Nucleus accumbens (tissue), 56 donors: ENCODE measurements at places on chromosomes 12 and 14.

DNA sequence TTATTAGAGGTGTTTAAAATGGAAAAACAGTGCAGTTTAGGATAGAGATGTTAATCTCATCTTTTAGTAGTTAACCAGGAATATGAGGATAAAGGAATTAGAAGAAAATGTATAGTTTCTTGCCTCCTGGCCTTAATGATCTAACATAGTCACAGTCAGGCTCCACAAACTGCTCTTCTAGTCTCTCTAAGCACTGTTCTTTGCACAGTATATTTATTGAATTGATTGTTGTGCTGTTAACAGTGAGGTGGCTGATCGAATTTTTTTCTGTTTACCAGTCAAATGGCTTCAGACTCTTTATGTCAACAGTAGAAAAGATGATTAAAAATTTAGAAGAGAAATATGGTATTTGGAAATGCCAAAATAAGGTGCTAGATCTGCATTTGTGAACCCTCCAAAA lies 37.8 kb downstream of the ATF7IP start:
- no peak for DNase-seq

DNA sequence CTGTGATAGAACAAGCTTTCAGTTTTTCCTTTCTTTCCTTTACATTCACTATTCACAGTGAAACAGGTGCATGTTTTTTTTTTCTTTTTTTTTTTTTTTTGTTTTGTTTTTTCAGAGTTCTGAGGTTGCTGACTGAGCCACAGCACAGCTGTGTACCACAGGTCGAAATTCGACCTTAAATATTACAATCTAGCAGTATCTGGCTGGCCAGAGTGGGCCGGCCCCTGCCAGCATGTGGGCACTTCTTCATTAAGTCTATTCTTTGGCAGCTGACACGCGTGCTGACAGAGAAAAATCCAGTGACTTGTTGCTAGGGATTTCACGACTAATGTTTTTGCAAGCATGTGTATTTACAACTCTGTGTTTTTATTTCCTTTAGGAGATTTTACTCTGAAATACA lies 33.9 kb downstream of the FBXO33 start:
- DNase-seq = no peak

DNA sequence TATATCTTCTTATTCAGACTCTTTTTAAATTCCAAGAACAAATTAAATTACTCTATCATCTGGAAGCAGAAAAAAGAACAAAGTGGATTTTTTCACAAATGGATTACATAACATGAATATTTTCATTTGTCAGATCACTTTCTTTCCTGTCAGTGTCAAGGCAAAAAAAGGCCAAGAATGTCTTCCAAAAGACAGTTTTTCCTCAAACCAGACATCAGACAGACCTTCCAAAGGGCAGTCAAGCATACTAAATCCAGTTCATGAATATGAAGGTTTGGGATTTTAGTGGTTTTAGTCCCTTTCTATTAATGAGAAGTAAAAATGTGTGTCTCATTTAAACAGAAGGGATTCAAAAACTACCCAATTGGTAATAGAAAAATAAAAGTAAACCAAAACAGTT lies 336.0 kb downstream of the CEP128 start:
- no peak for DNase-seq

- no peak for DNase-seq
Observed at GRCh38 chr12:95626854-95627253, 75.6 kb upstream of the USP44 start.

GRCh38 chr12:83462419-83462818 lies 775.7 kb downstream of the TMTC2 start:
- no peak for DNase-seq

GRCh38 chr12:56119361-56119796 lies 1.3 kb downstream of the ZC3H10 start:
- no peak for DNase-seq

DNA sequence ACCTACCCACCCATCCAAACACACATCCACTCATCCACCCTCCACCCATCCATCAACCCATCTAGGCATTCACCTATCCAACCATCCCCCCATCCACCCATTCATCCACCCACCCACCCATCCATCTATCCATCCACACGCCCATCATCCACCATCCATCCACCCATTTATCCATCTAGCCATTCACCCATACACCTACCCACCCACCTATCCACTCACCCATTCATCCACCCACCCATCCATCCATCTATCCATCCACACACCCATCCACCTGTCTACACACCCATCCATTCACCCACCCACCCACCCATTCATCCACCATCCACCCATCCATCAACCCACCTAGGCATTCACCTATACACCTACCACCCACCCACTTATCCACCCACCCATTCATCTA lies 72.6 kb upstream of the GALNT9 start:
- no peak for DNase-seq

GRCh38 chr14:100857923-100858837 lies 32.3 kb downstream of the MEG3 start:
- no peak for DNase-seq

GRCh38 chr14:75457648-75458165 lies 29.9 kb downstream of the JDP2 start:
- DNase-seq = no peak

GRCh38 chr12:6780573-6780972 lies 8.3 kb downstream of the LAG3 start:
- no peak for DNase-seq

DNA sequence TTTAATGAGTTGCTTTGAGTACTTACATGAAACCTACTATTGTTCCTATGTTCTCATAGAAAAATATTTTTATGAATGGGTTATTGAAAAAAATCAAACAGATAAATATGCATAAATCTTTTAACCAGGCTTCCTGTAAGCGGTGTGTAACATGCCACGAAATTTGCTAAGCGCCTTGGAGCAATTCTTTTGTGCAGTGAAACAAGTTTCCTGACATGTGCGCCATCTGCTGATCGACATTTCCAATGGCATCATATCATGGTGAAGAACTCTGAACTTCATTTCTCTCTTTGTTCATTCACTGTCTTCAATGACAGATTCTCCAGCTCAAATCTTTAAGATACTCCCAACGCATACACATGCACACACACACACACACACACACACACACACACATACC lies 145.6 kb upstream of the NAV3 start:
- DNase-seq = peak; percentile 22

- no peak for DNase-seq
Observed at GRCh38 chr14:20624495-20625070, 16.9 kb downstream of the OR6S1 start.

DNA sequence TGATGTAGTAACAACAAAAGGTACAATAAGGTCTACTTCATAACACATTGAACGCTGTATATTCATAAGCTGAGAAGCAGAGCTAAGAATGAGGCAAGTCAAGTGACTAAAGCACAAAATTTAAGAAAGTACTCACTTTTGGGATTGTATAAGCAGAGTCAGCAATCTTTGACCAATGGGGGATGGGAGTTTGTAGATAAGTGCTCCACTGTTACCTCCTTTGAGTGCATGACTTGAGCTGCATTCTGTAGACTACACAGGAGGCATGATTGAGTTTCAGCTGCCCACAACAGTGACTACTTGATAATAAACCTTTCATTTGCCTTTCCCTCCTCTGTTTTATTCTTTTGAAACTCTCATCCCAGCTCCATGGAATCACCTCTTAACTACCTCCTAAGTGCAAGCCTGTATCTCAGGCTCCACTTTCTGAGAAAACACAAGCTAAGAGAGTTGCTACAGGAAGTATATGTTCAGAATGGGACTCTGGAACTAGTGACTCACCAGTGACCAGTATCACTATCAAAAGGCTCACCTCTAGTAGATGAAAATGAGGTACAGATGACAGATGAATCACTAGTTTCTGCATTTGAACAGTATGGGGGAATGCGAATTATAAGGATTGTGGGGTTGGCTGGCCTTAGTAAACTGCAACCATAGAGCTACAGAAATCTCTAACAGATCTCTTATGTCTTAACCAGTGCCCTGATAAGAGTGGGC lies 49.2 kb downstream of the SLC35F4 start:
- no peak for DNase-seq

DNA sequence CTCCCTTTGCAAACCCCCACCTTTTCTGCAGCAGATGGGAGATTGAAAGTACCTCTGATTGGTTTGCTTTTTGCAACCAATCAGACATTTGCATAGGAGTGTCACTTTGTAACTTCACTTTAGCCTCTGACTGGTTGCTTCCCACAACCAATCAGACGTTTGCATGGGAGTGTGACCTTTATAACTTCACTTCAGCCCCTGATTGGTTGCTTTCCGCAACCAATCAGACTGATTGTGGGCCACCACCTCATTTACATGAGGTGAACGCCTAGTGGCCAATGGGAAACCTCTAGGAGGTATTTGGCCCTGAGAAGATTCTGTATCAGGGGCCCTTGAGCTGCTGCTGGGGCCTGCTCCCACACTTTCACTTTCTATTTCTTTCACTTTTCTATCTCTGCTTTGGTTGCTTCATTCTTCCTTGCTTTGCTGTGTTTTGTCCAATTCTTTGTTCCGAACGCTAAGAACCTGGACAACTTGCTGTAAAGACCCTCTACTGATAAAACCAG lies 106.0 kb upstream of the PRICKLE1 start:
- DNase-seq = no peak

GRCh38 chr12:116502989-116503496 lies 56.1 kb upstream of the MAP1LC3B2 start:
- no peak for DNase-seq

DNA sequence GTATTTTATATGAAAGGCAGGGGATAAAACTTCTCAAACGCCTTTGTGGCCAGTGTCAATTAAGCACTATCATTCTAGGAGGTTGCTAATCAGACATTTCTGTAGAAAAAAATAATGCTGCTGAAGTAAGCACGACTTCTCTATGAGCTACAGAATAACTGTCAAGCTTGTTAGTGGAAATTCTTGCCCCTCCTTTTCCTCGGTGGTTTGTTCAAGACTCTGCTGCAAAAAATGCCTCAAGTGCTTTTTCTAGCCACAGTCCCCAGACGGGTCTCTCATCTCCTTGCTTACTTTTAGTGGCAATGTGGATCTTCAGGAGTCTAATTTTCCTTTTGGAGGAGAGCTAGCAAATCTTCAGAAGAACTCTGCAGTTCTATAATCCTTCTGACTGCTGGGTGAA lies 452.0 kb downstream of the FUT8 start:
- DNase-seq = no peak

DNA sequence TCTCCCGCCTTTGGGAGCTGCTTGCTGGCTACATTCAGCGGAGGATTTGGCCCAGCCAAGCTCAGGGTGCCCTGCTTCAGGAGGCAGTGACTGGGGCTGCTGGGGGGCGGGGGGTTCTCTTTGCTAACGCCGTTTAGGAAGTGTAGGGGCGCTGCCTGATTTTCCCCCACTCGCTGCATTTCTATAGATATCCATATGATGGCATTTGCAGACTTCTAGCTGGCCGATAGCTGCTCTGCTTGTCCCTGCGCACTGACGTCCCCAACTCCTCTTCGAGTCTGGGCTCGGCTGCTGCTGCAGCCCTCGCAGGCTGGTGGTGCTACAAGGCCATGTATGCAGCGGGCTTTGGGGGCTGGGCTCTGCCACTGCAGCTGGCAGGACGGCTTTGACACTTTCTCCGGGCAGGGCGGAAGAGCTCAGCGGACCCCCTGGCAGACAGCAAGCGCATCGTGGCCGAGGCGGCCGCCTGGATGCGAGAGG lies 3.1 kb downstream of the LRFN5 start:
- DNase-seq = peak; percentile 56

- DNase-seq = no peak
Observed at GRCh38 chr14:75242546-75243273, 35.9 kb upstream of the FOS start.

DNA sequence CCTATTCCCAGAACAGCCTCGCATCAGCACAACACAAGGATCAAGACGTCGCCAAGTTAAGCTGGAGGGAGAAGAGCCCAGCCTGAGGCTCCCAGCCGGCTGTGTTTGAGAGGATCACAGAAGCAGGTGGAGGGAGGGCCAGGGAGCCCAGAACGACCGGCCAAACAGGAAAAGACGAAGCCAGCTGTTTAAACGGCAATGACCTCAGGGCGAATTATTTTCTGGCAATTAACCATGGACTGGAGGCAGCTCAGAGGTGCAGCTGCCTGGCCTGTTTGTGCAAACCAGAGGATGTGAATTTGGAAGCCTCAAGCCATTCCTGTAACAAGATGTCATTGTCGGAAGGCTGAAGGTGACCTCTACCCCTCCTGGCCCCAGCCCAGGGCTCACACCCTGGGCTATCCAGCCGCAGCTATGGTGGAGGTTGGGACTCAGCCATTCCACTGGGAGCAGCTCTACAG lies 175.8 kb upstream of the PRMT8 start:
- DNase-seq = no peak

DNA sequence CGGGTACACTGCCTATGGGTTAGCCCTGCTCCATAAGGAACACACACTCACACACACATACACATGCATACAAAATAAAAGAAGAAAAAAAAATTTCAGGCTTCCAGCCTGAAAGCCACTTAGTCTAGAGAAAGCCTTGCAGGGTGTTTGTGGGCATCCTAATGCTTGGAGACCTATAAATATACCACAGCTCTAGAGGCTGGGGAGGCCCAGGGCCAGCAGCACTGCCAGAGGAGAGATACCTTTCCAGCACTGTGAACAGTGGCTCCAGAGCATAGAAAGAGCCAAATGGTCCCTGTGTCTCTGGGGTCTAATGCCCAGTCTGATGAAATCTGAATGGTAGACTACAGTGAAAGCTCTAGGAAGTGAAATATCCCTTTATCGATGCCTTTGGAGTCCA lies 12.9 kb downstream of the FAM161B start:
- DNase-seq = no peak

GRCh38 chr14:90576581-90576980 lies 179.8 kb downstream of the CALM1 start:
- DNase-seq = no peak

DNA sequence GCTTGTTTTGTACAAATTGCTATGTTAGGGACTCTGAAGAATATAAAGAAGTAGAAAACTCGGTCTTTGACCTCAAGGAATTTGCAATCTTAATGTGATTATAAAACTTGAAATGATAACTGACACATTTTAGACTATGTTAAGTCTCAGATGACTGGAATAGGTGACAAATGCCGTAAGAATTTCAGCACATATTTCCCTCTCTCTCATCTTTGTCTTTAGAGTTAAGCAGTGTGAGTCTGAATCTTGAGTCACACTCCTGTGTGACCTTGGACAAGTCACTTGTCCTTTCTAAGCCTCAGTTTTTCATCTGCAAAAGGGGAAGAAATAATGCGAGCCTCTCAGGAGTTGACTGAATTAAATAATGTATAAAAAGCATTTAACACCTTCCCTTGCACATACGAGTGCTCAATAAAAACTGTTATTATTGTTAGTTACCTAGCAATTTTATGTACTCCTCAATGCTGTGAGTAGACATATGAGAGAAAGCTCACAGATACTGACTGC lies 103.7 kb downstream of the DYRK2 start:
- no peak for DNase-seq
